ENCODE measurements at places on chromosomes 6 and 20.

GRCh38 chr6:72238900-72239299, 352.6 kb downstream of the RIMS1 start:
- no peak for DNase-seq

- DNase-seq = no peak
Measured at GRCh38 chr6:81382852-81383251, 369.6 kb downstream of the TENT5A start.

DNA sequence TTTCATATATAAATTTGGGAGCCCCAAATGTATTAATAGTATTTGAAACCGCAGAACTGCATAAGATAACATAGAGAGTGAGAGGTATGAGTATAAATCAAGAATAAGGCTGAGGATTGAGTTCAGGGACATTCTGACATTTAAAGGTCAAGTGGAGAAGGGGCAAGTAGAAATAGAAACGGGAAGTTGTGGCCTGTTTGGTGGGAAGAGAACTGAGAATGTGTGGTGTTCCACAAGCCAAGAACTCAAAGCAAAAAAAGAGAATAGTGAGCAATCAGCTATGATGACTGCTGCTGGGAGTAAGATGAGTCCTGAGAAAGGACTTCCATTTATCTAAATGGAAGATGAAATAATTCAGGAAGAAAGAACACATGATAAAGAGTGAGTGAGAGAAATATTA, 418.4 kb downstream of the CD109 start:
- DNase-seq = no peak

DNA sequence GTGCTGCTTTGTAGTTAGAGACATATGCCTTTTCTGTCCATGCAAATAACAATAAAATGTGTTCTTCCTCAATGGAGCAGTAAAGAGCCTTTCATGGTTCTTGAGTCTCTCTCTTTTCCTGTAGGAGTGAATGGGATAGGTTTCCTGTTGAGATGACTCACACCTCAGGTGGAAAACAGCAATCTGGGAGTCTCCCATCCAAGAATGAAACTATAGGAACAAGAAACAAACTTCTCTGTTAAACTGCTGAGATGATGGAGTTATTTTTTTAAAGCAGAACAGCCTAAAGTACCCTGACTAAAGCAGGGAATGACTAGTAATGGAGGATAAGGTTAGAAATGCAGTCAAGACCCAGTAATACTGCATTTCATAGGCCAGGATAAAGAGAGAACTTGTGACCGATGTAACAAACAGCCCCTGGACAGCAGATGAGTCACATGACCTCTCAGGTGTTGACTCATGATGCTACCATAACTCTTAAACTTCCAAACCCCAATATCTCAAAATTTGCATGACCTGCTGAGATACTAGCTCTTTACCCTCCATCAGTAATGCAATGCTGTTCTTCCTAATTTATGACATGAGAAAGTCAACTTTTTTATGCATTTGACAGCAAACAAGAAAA, 548.9 kb downstream of the CBLN4 start:
- DNase-seq = no peak

DNA sequence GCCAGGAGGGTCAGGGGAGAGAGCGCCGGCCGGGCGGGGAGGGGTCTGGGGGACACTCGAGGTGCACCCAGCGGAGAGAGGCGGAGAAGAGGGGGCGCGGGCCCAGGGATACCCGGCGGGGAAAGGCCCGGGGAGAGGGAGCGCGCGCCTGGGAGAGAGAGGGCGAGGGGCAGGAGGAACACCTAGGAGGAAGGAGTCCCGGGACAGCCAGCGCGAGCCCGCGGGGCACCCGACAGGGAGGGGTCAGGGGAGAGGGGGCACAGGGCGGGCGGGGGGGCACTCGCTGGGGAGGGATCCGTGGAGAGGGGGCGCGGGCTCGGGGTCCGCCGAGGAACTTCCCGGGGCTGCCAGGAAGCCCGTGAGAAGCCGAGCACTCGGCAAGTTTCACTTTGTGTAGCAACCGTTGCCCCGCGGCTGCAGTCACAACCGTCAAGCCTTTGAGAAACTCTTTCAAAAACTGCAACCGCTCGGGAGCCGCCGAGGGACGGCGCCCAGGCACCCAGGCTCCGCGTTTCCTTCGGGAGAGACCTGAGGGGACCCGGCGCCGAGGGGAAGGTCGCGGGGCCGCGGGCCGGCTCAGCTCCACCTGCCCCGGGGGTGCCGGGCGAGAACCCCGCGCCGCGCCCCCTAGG, 471 bp downstream of the EZR start:
- peak; percentile 65 for DNase-seq

DNA sequence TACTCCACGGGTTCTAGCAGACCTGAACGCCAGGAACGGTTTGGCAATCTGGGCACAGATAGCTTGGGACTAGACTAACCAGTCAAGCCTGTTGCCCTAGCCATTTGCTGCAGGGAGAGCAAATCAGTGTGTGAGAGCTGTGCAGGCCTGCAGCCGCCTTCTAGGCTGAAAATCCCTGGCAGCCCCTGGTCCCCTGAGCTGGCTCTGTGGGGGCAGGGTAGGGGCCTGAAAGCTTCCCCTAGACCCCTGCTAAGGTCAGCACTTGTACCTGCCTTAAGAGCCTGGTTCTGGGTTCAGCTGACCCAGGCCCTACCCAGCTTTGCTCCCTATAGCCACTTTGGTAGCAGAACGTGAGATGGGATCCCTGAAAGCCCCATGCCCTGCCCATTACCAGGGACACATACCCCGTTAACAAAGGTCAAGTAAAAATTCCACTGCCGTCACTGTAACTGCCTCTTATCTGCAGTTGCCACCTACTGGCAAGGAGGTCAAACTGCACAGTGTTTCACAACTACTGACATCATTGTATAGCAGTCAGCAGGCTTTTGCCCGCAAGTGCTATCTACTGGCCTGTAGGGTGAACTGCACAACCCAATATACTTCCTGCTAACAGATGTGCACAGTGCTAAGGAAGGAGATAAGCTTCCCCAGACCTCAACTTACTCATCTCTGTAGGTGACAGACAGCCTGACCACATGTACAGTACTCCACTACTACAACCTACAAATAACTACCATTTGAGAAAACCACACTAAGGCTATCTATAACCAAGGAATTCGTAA, 95.1 kb upstream of the OLIG3 start:
- DNase-seq = no peak

DNA sequence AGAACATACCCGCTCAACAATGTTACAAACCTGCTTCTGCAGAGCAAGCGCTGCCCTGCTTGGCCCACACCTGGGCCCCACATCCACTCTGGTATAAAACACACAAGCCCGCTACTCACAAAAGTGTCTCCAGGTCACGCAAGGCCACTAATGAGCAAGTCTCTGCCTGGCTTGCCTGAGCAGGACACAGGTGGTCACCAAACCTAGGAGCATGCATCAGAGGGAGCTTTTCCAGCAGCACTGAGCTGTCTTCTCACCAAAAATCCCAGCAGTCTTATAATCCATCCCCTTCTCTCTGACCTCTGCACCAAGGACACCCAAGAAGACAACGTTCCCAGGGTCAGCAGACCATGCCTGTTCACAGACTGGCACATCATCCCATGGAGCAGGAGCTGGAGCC, 100.8 kb downstream of the DLL1 start:
- DNase-seq = no peak

DNA sequence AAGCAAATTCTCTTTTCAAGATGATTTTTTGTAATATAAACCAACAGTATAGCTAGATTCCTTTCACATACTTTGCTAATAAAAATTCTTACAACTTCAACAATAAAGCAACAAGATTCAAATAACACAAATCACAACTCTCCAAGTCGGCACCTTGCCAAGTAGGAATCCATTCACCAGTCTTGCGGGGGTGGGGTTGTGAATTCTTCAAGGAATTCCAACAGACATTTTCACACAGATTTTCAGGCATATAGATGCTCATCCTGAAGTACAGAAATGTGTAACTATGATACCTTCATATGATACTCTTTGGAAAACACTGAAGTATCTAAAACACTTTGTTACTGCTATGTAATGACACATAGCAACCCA, 36.5 kb downstream of the SCML4 start:
- no peak for DNase-seq

GRCh38 chr20:31559704-31560093, 45.4 kb upstream of the ID1 start:
- no peak for DNase-seq

GRCh38 chr6:17957498-17957897, 29.9 kb downstream of the KIF13A start:
- DNase-seq = no peak

DNA sequence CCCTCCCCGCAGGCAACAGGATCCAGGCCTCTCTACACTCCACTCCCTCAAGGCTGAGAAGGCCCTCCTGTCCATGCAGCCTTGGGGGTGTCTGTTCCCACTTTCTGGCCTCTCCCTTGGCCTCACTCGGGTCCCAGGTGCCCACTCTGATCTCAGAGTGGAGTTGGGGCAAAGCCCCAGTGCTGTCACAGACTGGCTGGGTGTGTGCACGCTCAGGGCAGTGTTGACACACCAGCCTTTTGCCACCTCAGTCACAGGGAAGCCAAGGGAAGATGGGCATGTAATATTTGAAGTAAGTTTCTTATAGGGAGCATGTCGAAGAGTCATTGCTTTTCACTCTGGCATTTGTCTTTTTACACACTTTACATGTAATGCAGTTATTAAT, 44.9 kb downstream of the HLA-DRA start:
- DNase-seq = no peak

GRCh38 chr6:150099953-150100352, 31.0 kb upstream of the ULBP3 start:
- DNase-seq = no peak

DNA sequence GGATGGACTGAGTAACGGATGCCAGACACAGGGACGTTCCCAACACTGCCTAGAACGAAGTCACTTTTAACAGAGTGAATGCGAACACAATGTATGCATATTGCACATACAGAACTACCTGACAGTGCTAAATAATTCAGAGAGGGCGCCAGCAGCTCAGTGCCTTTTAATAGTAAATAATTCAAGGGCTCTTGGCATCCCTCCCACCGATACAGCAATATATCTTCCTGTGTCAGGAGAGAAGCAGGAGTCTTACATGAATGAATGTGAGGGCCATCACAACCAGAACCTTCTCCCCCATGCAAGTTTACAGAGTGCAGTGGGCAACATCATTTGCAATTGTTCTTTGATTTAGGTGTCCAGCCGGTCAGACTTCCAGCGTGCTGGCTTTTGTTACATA, 88.4 kb upstream of the KCNG1 start:
- no peak for DNase-seq

- no peak for DNase-seq
Measured at GRCh38 chr6:56940463-56940862, 14.4 kb upstream of the BEND6 start.

DNA sequence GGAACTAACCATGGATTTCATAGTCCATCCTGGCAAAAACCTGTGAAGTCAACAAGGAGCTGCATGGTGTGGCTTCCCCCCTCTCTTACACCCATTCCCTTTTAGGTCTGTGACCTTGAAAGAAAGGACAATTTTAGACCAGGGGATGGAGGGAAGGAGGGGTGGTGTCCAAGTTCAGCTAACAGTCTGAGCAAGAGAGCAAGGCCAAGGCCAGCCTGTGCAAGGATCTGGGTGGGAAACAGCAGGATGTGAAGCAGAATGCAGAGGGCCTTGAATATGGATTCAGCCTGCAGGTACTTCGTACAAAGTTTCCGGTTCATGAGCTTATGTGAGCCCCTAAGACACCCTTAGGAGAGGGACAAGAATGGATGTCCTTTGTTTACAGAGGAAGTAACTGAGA, 293.0 kb downstream of the KIF16B start:
- no peak for DNase-seq

GRCh38 chr20:53917145-53918019, 153.0 kb downstream of the BCAS1 start:
- no peak for DNase-seq

GRCh38 chr20:48321271-48321670, 506.5 kb downstream of the PREX1 start:
- DNase-seq = no peak

- DNase-seq = no peak
Measured at GRCh38 chr20:47970282-47970903, 185.1 kb upstream of the SULF2 start.

DNA sequence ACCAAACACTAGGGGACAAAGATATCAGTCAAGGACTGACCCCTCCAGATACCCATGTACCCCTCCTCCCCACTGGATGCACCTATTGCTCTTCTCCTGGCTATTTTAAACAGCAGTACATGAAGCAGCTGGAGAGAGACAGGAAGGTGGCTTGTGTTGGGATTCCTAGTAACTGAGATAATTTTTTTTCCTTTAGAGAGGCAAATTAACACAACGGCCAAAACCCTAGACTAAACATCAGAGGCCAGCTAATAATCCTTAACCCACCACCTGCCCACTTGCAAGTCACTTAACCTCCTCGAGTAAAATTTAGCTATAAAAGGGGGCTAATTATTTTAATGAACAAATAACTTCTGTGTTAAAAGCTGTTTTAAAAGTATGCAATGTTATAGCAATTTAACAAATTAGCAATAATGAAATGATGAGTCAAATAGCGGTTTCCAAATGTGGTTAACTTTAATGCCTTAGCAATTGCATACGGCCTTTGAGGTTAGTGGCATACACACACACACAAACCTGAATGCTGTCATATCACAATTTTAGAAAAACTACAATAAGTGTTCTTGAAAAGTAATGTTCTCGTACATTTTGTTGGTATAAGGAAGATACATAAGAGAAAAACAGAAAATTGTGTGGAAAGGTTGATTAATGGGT, 151.7 kb downstream of the FRK start:
- no peak for DNase-seq

- no peak for DNase-seq
Measured at GRCh38 chr6:22447249-22448196, 121.8 kb upstream of the HDGFL1 start.

GRCh38 chr6:45922728-45923351, 92.8 kb downstream of the CLIC5 start:
- DNase-seq = no peak

DNA sequence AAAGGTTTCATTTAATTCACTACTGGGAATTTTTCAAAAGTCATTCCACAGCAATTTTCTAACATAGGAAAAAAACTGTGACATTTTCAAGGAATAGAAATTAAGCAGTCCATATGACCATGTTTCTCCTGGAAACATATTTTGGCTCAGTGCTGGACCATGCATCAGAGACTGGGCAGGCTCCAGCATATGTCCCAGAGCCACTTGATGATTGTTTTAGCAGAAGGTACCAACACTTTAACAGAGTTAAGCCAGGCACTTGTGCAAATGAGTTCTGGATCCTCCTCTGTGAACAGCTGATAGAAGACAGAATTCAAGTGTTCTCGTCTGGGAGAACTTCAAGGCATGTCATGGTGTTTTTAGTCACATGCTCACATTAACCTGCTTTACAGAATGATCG, 516.3 kb downstream of the COL12A1 start:
- DNase-seq = no peak

DNA sequence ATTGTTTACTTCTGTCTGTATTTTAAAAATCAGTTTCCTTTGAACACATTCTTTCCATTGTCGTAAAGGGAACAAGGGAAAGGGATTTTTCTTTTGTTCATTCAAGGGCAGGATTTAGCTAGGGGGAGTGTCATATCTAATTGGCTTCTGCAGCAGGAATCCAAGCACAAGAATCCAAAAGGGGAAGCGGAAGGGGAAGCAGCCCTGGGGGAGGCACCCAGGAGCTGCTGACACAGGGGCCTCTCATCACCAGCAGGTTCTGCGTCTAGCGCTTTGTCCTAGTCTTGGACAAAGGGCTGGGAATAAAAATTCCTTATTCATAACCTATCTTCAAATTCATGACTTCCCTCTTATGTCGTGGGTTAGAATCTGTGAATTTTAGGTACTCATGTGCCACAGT, 13.7 kb downstream of the RIPK1 start:
- no peak for DNase-seq

GRCh38 chr6:27188061-27188884, 59.2 kb upstream of the PRSS16 start:
- no peak for DNase-seq

- DNase-seq = peak; percentile 73
Measured at GRCh38 chr20:50724851-50725723, 6.3 kb upstream of the PARD6B start.

GRCh38 chr6:130537447-130537846, 171.6 kb downstream of the TMEM200A start:
- DNase-seq = no peak
